Stimulated activated CD4-positive, alpha-beta T cell treated with anti-CD3 and anti-CD28 coated beads, Interleukin-2, amount 100 ng/mL, for 24 hours (primary cell): ENCODE measurements at places on chromosomes 1 and 21.

DNA sequence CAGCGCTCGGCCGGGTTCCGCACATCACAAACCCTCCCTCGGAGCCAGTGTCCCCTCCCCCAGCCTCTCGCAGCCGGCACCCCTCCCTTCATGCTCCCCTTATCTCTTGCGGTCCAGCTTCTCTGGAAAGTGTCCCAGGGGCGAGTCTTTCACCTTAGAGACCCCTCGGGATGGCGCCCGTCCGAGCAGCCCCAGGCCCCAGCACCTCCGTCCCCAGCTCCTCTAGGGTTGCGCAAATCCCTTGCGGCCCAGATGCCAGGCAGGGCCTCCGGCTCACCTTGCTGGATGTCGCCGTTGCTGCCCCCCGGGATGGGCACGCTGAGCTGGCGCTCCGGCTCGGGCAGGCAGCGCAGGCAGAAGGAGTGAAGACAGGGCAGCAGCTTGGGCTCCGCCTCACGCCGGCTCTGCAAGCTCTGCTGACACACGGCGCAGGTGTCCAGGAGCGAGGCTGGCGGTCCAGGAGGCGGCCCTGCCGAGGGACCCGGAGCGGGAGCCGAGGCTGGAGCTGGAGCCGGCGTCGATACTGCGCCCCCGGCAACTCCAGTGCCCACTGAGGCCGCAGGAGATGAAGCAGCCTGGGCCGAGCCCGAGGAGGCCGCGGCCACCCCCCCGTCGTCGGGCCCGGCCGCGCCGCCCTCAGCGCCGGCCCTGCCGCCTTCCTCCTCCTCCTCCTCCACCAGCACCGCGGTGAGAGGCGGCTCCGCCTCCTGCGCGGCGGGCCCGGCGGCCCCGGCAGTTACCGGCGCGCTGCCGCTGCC is 550 bp downstream of the TRIM33 start:
- DNase-seq, result peak; percentile 53

GRCh38 chr21:42524341-42525028 is 10.8 kb downstream of the SLC37A1 start:
- DNase-seq, result no peak

GRCh38 chr1:76725864-76726619 is 141.2 kb upstream of the ST6GALNAC5 start:
- no peak for DNase-seq

GRCh38 chr1:119631086-119631432 is 17.0 kb downstream of the ZNF697 start:
- DNase-seq, result no peak
